HL-60 (cell line): ENCODE measurements at places on chromosomes 6 and 20.

- DNase-seq = no peak
These were observed 22.2 kb upstream of the MTRF1L start for GRCh38 chr6:153024709-153025017.

DNA sequence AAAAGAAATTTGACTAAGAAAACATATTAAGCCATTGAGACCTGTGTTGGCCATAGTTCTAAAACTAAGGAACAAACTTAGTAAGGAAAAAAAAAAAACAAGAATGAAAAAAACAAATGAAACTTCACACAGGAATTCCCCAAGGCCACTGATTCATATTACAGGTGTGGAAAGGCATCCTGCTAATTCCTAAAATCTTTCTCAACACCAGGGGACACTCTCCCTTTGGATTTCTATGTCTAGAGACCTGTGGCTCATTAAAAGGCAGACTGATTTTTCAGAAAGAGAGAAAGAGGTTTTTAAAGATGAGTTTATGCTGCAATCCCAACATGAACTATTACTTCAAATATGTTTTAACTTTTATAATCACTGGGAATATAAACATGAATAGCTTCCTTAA is at the start of gene OR12D1:
Gene OR12D1 (plus strand): TSS at position 341 of the 400 bp plus-strand sequence.
- no peak for DNase-seq

- DNase-seq = no peak
These were observed 227.4 kb downstream of the LRFN2 start for GRCh38 chr6:40359808-40360207.

GRCh38 chr6:150517175-150517574 is 82.5 kb upstream of the PLEKHG1 start:
- no peak for DNase-seq

GRCh38 chr6:108163267-108163643 is 2.6 kb upstream of the NR2E1 start:
- no peak for DNase-seq

GRCh38 chr6:62371453-62372210 is 85.6 kb upstream of the KHDRBS2 start:
- no peak for DNase-seq
